ENCODE measurements at places on chromosomes 5 and 9.

- H3K27me3 ChIP-seq = no peaks in the 10 kb centered on the region
- no peaks in the 10 kb centered on the region for H3K4me1 ChIP-seq
- H3K4me3 ChIP-seq = no peak overlapping the region
- H3K27ac ChIP-seq = no peak overlapping the region
These were observed 239.3 kb upstream of the SGCD start for GRCh38 chr5:156087577-156088110.

DNA sequence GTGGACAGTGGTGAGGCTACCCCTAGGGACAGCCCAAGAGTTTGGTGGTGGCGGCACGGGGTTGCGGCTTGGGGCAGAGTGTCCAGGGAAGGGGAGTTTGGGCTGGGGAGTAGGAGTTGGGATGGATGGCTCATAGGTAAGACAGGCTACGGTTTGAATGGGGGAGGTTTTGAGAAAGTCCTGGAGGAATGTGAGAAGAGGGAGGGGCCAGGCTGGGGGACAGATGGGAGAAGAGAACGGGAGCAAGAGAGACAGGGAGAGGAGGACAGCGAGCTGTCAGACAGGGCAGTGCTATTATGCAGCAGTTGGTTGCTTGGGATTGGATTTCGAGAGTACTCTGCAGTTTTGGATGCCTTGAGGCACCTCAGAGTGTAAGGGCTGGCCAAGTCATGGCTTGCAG is 24.5 kb downstream of the PSD2 start:
- H3K4me3 ChIP-seq = no peak overlapping the region
- DNase-seq = no peak
- peaks cover 2% of the 10 kb centered on the region for H3K36me3 ChIP-seq
- peaks cover 50% of the 10 kb centered on the region for H3K27me3 ChIP-seq
- H3K27ac ChIP-seq = no peak overlapping the region

GRCh38 chr9:112009656-112010055 is 113.0 kb downstream of the UGCG start:
- H3K4me1 ChIP-seq = peaks cover 3% of the 10 kb centered on the region
- no peak for DNase-seq
- H3K27ac ChIP-seq = no peak overlapping the region
- no peaks in the 10 kb centered on the region for H3K36me3 ChIP-seq
- H3K27me3 ChIP-seq = peaks cover 8% of the 10 kb centered on the region

DNA sequence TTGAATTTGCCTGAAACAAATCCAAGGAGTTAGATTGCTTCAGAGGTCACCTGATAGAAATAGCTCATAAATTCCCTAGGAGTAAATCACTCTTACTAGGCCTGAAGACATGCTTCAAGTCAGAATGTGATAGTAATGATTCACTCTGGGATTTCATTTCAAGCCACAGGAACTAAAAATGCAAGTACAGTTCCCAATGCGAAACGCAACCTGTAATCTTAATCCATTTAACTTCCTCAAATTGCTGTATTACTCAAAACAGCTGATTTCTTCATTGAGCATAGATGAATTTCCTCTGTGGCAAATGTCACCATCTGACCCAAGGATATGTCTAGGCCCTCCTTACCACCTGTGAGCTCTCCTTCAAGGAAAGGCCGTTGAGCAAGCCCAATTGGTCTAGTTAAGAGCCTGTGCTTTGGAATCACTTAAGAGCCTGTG is 32.1 kb upstream of the IL6ST start:
- no peak overlapping the region for H3K27ac ChIP-seq
- H3K4me3 ChIP-seq = no peak overlapping the region
- H3K4me1 ChIP-seq = peaks cover 5% of the 10 kb centered on the region
- no peaks in the 10 kb centered on the region for H3K27me3 ChIP-seq
- no peak for DNase-seq

DNA sequence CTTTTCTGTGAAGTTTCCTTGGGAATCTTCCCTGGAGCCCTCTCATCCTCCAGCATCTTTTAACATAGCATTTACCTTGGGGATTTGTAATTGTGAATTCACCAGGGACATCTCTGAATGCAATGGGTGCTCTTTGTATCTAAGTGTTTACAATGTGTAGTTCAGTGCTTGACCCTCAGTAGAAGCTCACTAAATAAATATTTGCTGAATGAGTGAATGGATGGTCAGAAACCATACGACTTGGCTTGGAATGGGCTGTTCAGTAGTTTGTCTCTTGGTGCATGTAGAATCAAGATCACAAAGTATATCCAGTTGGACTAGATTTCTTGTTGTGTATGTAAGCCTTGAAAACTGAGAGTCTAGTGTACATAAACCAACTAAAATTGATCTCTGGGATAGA is 81.8 kb upstream of the MEF2C start:
- H3K4me1 ChIP-seq = no peaks in the 10 kb centered on the region
- H3K36me3 ChIP-seq = no peaks in the 10 kb centered on the region
- DNase-seq = no peak
- H3K4me3 ChIP-seq = no peak overlapping the region

GRCh38 chr5:12691330-12691729 is 787.1 kb upstream of the CTNND2 start:
- peaks cover 7% of the 10 kb centered on the region for H3K4me1 ChIP-seq
- peak overlapping the region; percentile 58 for H3K4me3 ChIP-seq
- no peaks in the 10 kb centered on the region for H3K36me3 ChIP-seq
- DNase-seq = no peak
- H3K27me3 ChIP-seq = no peaks in the 10 kb centered on the region
- peak overlapping the region; percentile 9 for H3K27ac ChIP-seq

GRCh38 chr5:78587775-78588291 is 60.7 kb downstream of the LHFPL2 start:
- H3K4me1 ChIP-seq = peaks cover 24% of the 10 kb centered on the region
- peaks cover 12% of the 10 kb centered on the region for H3K36me3 ChIP-seq
- H3K27me3 ChIP-seq = no peaks in the 10 kb centered on the region
- peak overlapping the region; percentile 16 for H3K27ac ChIP-seq
- H3K4me3 ChIP-seq = no peak overlapping the region
- no peak for DNase-seq

DNA sequence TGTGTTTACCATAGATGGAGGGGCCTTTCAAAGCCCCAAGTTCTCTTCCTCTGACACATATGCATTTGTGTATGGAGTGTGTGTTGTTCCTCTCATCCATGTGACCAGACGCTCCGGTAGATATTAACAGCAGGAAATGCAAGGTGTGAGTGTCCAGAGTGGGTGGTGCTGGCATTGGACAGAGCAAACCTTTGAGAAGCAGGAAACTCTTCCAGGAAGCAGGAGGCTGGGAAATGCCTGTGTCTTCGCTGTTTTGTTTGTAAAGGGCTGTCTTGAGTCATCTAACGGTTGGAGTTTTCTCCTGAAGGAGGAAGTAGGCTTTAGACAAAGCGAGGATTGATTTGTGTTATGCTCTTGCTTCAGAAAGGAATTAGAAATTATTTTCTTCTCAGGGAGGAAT is 370.9 kb downstream of the PLK2 start:
- H3K4me1 ChIP-seq = peaks cover 2% of the 10 kb centered on the region
- H3K27ac ChIP-seq = no peak overlapping the region
- no peak for DNase-seq
- no peaks in the 10 kb centered on the region for H3K27me3 ChIP-seq
- no peaks in the 10 kb centered on the region for H3K36me3 ChIP-seq

DNA sequence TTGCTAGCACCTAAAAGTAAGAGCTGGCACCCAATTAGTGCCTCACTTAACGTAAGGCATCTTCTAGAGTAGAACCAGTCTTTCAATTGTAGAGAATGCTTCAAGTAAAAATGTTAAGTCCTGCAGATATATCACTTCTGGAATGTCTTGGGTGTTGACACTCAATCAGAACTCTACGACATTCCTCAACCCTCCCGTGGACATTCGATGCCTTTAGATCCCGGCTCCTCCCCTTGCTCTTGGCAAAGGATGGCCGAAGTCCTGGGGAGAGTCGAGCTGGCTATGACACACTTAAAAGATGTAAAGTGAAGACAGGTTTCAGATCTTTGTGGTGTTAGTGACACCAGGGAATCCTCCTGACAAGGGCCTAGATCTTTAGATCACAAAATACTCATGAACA is 87.5 kb upstream of the ERCC6L2 start:
- no peak overlapping the region for H3K4me3 ChIP-seq
- DNase-seq = no peak
- no peaks in the 10 kb centered on the region for H3K4me1 ChIP-seq
- peaks cover 4% of the 10 kb centered on the region for H3K27me3 ChIP-seq

GRCh38 chr9:85723215-85723614 is 18.5 kb downstream of the AGTPBP1 start:
- H3K27me3 ChIP-seq = no peaks in the 10 kb centered on the region
- peaks cover 38% of the 10 kb centered on the region for H3K36me3 ChIP-seq
- no peak for DNase-seq

GRCh38 chr5:123089914-123090660 is 1.0 kb downstream of the PRDM6 start:
- H3K27me3 ChIP-seq = peaks cover 87% of the 10 kb centered on the region
- H3K4me3 ChIP-seq = peak overlapping the region; percentile 57
- H3K27ac ChIP-seq = no peak overlapping the region
- DNase-seq = no peak
- peaks cover 33% of the 10 kb centered on the region for H3K4me1 ChIP-seq

DNA sequence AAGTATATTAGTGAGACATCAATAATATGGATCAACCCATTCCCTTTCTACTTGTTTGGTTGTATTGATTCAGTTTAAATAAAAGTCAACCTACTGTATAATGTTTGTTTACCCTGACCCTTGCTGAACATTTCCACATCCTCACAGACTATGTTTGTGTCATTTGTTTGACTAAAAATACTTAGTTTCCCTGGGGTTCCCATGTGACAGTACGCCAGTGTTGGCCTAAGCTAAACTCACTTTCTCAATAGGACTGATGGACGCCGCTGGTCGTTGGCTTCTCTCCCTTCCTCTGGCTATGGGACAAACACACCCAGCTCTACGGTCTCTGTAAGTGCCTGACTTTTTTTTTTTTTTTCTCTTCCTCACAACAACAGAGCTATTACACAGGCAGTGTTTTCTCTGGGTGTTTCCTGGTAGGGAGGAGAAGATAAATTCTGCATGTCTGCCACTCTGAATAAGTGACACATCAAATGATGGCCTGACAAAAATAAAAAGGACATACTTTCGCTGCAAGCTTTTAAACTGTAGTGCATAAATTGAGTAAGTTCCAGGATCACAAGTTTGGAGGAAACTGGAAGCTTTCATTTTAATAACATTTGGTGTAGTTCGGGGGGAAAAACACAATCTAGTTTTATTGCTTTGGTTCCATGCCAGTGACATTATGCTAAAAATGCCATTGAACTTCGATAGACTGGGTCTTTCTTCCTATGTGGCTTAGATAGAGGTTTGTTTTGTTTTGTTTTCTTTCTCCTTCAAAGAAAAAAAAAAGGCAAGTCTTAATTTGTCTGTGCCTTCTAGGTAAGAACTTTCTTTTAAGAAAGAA is 101.0 kb downstream of the CD180 start:
- H3K27me3 ChIP-seq = peaks cover 3% of the 10 kb centered on the region
- peak overlapping the region; percentile 92 for H3K27ac ChIP-seq
- peaks cover 10% of the 10 kb centered on the region for H3K36me3 ChIP-seq
- DNase-seq = no peak

DNA sequence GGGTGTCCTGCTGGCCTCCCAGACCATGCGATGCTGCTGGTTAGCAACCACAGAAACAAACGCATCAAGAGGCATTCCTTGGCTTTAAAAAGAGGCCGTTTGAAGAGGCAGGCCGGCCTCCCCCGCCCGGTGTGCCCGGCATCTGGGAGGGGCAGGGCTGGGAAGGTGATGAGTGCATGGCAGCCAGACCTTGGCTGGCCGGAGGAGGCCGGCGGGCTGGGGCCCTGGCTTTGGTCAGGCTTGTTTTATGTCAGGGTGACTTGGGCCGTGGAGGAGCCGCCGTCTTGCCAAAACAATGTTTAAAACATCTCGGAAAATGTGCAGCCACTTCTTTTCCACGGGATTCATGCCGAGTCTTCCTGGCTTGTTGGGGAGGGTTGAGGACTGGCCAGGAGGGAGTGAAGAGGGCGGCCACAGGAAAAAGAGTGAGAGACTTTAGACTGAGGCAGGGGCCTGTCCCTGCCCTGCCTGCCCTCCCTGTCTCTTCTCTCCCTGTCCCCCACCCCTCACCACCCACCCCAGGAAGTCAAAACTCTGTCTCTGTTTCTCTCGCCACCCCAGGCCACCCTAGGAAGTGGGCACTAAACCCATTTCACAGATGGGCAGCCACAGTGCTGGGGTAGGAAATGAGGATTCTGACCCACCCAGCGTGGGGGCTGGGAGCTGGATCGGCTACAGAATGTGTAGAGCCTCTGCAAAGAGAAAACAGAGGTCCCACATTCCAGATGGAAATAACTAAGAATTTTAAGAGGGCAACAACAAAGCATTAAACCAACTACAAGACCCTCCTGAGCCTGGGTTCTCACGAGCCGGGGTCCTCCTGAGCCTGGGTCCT is 143.0 kb downstream of the RXRA start:
- no peak for DNase-seq
- peaks cover 6% of the 10 kb centered on the region for H3K27me3 ChIP-seq
- no peaks in the 10 kb centered on the region for H3K4me1 ChIP-seq
- H3K36me3 ChIP-seq = no peaks in the 10 kb centered on the region
- no peak overlapping the region for H3K27ac ChIP-seq

All from progenitor cell of endocrine pancreas (in vitro differentiated cells).